Common myeloid progenitor, CD34-positive (primary cell): ENCODE measurements at places on chromosomes 7 and 10.

DNA sequence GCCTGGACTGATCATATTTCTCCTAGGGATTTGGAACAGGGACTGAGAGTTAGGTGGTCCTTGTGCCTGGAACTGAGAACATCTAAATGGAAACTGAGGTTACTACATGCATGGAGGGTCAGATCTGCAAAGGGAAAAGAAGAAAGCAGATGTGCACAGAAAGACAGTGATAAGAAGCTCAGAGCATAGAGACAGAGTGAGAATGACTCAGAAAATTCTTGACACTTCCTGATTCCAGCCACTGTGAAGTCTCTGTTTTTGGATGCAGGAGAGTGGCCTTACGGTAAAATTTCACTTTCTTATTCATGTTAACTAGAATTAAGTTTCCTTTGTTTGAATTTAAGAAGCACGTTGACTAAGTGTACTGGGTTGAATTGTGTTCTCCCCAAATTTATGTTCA, 241.7 kb downstream of the TMEM26 start:
- peak; percentile 23 for DNase-seq

DNA sequence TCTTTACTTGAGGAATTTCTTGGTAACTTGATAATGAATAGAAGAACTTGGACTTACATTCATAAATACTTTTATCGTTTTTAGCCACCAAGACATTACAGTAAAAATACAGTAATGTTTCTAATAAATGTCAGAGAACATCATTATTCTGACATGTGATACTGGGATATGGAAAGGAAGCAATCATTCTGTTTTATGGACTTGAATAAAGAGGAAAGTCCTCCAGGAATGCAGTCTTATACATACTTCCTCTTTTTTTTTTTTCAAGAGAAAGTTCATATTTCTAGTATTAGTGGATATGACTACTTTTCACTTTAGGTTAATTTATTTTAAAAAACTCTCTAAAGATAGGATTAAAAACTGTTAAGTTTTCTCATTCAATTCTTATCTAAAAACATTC, 220.0 kb upstream of the SEMA3C start:
- DNase-seq: no peak

DNA sequence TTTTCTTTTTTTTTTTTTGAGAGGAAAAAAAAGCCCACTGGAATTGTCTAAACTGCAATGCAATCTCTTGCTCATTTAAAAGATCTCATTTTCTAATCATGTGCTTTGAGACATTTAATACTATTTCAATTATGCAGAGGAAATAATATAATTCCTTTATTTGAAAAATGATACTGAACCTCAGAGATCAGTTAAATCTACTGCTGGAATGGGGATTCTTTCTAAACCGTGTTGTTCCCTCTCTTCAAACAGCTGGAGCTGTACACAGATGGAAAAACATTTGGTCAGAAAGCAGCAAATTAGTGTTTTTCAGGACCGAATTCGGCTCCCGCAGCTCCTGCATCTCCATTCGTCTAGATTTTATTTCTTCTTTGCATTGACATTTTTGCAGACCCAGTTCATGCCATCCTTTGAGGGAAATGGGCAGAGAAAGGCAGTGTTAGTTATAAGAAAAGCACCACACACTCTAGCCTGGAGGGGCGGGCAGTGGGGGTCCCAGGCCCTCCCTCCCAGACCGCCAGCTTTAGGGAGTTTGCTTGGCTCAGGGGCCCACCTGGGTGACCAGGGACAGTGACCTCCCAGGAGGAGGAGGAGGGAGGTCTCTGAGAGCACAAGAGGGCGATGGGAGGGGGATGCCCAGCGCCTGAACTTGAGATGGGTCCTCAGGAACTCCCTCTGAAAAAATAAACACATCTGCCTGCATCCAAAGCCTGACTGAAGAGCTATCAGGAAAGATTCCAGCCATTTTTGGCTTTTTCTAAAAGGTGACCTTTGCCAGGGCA, 32.4 kb downstream of the TRIM8 start:
- DNase-seq: no peak

DNA sequence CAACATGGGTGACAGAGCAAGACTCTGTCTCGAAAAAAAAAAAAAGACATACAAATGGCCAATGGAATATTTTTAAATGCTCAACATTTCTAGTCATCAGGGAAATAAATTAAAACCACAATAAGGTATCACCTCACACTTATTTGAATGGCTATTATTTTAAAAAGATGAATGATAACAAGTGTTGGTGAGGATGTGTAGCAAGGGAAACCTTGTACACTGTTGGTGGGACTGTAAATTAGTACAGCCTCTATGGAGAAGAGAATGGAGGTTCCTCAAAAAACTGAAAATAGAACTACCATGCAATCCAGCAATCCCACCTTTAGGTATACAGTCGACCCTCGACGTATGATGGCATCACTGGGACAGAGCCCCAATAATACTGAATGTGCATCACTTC, 65.4 kb upstream of the DIP2C start:
- DNase-seq: no peak

DNA sequence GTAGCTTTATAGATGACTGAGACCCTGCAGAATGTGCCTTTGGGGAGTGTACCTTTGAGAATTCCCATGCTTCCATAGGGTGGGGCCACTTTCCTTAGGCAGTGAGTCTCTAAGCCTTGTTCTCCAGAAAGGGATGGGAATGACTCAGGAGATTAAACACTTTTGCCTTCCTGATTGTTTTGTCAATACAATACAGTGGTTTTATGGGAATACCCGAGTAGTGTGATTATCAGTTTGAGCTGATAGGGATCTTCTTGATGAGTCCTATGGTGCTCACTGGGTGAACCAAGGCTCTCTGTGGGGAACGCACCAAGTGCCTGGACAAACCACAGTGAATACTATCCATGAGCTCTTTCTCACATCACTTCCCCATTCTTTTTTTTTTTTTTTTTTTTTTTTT, 6.3 kb downstream of the MYOF start:
- DNase-seq: peak; percentile 19

DNA sequence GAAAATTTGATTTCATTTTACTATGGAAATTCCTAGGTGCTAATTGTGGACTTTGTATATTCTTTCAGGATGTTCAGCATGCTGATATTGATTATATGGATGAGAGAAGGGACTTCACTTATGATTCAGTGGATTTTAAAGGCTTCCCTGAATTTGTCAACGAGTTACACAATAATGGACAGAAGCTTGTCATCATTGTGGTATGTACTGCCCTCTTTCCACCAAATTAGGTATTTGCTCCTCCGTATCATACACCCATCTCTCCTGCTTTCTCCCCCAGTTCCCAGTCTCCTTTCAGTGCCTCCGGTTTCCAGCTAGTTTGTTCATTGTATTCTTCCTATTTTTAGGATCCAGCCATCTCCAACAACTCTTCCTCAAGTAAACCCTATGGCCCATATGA, 34.6 kb downstream of the MGAM start:
- peak; percentile 22 for DNase-seq

- no peak for DNase-seq
Observed at GRCh38 chr7:157263156-157263555, 73.6 kb upstream of the DNAJB6 start.

GRCh38 chr7:95691464-95691863, 80.9 kb upstream of the DYNC1I1 start:
- no peak for DNase-seq

- peak; percentile 31 for DNase-seq
Observed at GRCh38 chr7:23471106-23471859, 992 bp upstream of the IGF2BP3 start.

GRCh38 chr7:12554351-12554750, 16.2 kb upstream of the SCIN start:
- no peak for DNase-seq

- DNase-seq: peak; percentile 37
Observed at GRCh38 chr10:14173391-14173705, 157.4 kb downstream of the FRMD4A start.

DNA sequence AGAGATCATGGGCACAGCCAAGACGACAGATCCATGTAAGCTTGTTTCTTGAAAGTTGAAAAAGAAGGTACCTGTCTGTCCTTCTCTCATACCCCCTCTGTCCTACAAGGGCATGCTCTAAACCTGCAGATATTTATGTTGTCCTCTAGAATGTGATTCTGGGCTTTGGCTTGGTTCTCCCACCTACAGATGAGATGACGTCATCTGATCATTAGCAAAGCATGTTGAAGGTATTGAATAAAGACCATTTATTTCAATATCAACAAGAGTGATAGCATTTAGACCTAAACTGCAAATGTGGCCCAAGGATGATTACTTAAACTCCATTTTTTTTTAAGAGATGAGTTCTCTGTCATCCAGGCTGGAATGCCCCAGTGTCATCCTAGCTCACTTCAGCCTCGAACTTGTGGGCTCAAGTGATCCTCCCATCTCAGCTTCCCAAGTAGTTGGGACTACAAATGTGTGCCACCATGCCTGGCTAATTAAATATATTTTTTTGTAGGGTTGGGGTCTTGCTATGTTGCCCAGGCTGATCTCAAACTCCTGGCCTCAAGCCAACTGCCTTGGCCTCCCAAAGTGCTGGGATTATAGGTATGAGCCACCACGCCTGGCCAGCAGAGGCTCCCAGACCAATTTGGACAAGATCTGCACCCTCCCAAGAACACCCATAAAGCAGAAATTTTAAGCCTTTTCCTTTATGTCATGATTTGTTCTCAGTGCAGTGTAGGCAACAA, 184.2 kb downstream of the PRPF18 start:
- no peak for DNase-seq

DNA sequence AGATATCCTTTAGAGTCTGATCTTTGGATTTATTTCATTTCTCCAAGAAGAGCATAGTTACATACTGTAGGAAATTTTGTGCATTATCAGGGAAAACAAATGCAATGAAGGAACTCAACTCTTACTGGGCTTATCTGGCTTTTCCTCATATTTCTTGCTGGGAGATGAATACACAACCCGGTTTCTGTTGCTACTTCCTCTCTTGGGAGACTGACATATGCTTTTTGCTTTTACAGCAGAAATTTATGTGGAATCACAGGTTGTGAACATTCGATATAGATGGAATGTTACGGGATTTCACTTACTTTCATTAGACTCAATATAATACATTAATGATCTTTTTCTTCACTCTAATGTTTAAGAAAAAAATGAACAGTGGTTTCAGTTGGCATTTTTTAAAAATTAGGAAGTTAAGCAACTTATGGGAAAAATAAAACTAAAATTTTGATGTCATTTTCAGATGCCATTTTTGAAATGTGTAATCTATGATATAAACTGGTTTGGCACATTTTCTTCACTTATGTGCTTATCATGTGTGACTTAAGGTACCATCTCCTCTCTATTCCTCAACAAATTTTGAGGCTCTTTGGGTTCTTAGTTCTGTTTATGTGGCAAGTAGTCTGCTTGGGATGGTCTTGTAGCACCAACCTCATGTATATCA, 7.1 kb downstream of the SND1 start:
- DNase-seq: no peak

- DNase-seq: no peak
Observed at GRCh38 chr10:71279590-71280170, 39.4 kb upstream of the SLC29A3 start.

DNA sequence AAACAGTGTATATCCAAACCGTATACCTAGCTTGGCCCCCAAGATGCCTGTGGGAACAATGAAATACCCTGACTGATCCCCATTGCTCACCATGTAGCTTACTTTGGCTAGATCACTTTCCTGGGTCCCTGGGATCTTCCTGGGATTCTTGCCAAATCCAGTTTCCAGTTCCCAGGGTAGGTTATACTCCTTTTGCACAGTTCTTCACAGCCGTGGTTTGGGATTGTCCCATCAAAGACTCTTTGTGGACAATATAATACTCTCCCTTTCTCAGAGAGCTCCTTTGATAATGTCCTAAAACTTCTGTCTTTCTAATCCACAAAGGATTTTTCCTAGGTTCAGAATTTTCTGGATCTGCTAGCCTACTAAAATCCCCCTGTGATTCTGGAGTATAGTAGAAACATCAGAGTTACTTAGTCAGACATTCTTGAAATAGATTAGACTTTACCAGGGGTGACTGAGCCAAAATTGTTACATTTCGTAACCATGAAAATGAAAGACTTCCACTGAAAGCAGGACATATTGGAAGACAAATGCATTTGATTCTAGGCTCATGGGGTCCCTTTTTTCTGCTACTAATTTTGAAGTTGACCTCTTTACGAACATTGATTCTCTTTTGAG, 388.3 kb upstream of the ETV1 start:
- no peak for DNase-seq
